ENCODE measurements at places on chromosomes 11 and 22. TPM values are rescaled to one million over a fixed set of nuclear protein-coding genes. Genes with fewer than 3 reads are reported as not detected.

GRCh38 chr22:40525250-40525884 is 111.2 kb downstream of the MRTFA start:
- H3K27me3 ChIP-seq: no peaks in the 10 kb centered on the region
- no peaks in the 10 kb centered on the region for H3K36me3 ChIP-seq
- no peaks in the 10 kb centered on the region for H3K4me1 ChIP-seq
- DNase-seq: peak; percentile 62

- H3K36me3 ChIP-seq: no peaks in the 10 kb centered on the region
- no peak overlapping the region for H3K27ac ChIP-seq
These were observed 72.3 kb downstream of the BBOX1 start for GRCh38 chr11:27112946-27113345.

GRCh38 chr11:62505440-62506091 is 41.0 kb downstream of the AHNAK start:
- H3K27me3 ChIP-seq: 0 out of 2 replicates have a peak, but pooled peaks cover 6% of the 10 kb centered on the region
- H3K4me3 ChIP-seq: no peak overlapping the region
- H3K27ac ChIP-seq: no peak overlapping the region
- DNase-seq: no peak

GRCh38 chr11:66800720-66801428 is 42.4 kb upstream of the RCE1 start:
- H3K27me3 ChIP-seq: no peaks in the 10 kb centered on the region
- DNase-seq: no peak
- no peak overlapping the region for H3K27ac ChIP-seq
- H3K4me3 ChIP-seq: no peak overlapping the region

DNA sequence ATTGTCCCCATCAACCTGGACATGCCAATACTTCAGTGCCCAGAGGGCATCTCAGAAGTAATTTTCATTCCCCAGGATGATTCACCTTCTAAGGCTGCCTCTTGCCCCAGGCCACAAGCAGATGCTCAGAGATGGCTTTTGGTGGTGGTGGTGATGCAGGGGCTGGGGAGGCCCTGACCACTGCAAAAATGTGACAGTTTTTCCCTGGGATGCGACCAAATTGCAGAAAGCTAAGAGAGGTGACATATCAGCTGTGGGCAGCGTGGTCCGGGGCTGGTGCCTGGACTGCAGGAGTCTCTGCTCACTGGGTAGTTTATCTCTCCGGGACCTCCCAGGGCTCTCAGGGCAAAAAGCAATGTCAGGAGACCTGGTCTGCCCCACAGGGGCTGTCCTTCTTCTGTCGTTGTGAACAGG is 39.7 kb upstream of the ACCSL start:
- H3K27me3 ChIP-seq: peaks cover 13% of the 10 kb centered on the region
- H3K4me3 ChIP-seq: no peak overlapping the region
- H3K27ac ChIP-seq: no peak overlapping the region
- no peaks in the 10 kb centered on the region for H3K36me3 ChIP-seq
- DNase-seq: no peak
- no peaks in the 10 kb centered on the region for H3K4me1 ChIP-seq

DNA sequence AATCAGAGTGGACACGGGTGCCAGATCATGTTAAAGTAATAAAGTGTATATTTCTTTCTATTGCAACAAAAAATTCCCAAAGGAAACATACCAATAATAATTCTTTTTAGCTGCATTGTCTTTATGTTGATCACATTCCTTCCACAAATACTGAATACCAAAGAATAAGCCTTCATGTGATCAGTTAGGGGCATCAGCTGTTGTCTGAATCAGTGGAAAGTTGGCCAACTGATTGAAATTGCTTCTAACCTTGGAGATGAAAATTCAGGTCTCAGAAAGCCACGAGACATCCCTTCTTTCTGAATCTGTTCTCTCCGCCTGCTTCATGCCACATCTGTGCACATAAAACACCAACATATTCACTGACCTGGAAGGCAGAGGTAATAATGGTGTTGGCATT is 785.2 kb downstream of the KCNA4 start:
- no peaks in the 10 kb centered on the region for H3K4me1 ChIP-seq
- no peak overlapping the region for H3K27ac ChIP-seq
- H3K36me3 ChIP-seq: no peaks in the 10 kb centered on the region
- no peaks in the 10 kb centered on the region for H3K27me3 ChIP-seq
- DNase-seq: no peak

- no peak overlapping the region for H3K4me3 ChIP-seq
- H3K4me1 ChIP-seq: no peaks in the 10 kb centered on the region
- H3K27ac ChIP-seq: no peak overlapping the region
- no peaks in the 10 kb centered on the region for H3K36me3 ChIP-seq
- H3K27me3 ChIP-seq: no peaks in the 10 kb centered on the region
These were observed 39.0 kb downstream of the PAMR1 start for GRCh38 chr11:35486446-35486845.

GRCh38 chr11:130418210-130418609 is 10.2 kb downstream of the ADAMTS8 start:
- H3K27ac ChIP-seq: no peak overlapping the region
- no peaks in the 10 kb centered on the region for H3K27me3 ChIP-seq
- no peak overlapping the region for H3K4me3 ChIP-seq

GRCh38 chr11:67082071-67082791 is 25.6 kb downstream of the RHOD start:
- H3K4me1 ChIP-seq: 0 out of 2 replicates have a peak, but pooled peaks cover 4% of the 10 kb centered on the region
- peak overlapping the region; percentile 11 for H3K4me3 ChIP-seq
- no peak overlapping the region for H3K27ac ChIP-seq
- no peaks in the 10 kb centered on the region for H3K36me3 ChIP-seq
- no peaks in the 10 kb centered on the region for H3K27me3 ChIP-seq

DNA sequence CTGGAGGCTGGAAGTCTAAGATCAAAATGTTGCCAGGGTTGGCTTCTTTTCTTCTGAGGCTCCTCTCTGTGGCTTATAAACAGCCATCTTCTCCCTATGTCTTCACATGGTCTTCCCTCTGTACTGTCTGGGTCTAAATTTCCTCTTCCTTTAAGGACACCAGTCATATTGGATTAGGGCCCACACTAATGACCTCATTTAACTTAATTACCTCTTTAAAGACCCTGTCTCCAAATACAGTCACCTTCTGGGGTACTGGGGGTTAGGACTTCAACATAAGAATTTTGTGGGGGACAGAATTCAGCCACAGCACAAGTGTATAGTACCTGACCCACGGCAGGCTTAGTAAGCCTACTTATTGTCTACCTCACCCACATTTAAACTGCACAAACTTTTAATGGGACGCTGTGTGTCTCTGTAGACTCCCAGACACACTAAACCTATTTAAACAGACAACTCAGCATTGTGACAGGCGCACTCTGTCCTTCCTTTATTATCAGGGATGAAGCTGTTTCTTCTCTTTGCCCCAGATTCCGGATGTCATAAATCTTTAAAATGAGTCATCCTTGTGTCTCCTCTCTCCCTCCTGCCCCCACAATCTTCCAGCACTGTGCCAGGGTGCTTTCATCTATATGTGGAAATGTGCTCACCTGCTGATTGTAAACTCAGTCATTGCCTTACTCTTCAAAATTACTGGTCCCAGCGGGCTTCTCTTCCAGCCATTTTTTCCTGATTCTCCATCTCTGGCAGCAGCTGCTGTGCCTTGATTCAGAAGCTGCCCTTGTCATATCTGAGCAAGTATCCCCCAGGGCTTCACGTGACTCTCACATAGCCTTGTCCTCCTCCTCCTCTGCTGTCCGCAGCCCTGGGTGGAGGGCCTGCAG is 5.4 kb upstream of the MAPK8IP1 start:
- H3K27me3 ChIP-seq: no peaks in the 10 kb centered on the region
- H3K27ac ChIP-seq: no peak overlapping the region
- H3K36me3 ChIP-seq: no peaks in the 10 kb centered on the region
- no peaks in the 10 kb centered on the region for H3K4me1 ChIP-seq

- H3K27ac ChIP-seq: no peak overlapping the region
- H3K27me3 ChIP-seq: no peaks in the 10 kb centered on the region
- H3K4me1 ChIP-seq: no peaks in the 10 kb centered on the region
- no peak overlapping the region for H3K4me3 ChIP-seq
These were observed 62.9 kb upstream of the CARD18 start for GRCh38 chr11:105202422-105202821.

- H3K27me3 ChIP-seq: peaks cover 7% of the 10 kb centered on the region
- no peak overlapping the region for H3K27ac ChIP-seq
- H3K4me1 ChIP-seq: no peaks in the 10 kb centered on the region
- no peak for DNase-seq
These were observed 14.7 kb downstream of the IGLL1 start for GRCh38 chr22:23565305-23565914.

Gene CUL5
- total RNA-seq: 20.4 TPM

Gene HYOU1
- total RNA-seq: 68.1 TPM

Gene MOGAT2
- not detected for total RNA-seq

Gene HSD17B12
- 84.6 TPM for total RNA-seq

Gene OR10A2
- total RNA-seq: not detected

Gene C11orf58
- total RNA-seq: 237 TPM

Gene TRIM51
- total RNA-seq: not detected

Gene OR51B5
- 0.28 TPM for total RNA-seq

Gene LRRC32
- total RNA-seq: 0.30 TPM

Gene CASP12
- not detected for total RNA-seq

Gene RNF169
- 17.8 TPM for total RNA-seq

Gene IGSF22
- total RNA-seq: 0.08 TPM

Gene NOX4
- not detected for total RNA-seq

Gene ELFN2
- total RNA-seq: 0.02 TPM

All from SJCRH30 (cell line).